ENCODE measurements at places on chromosomes 2 and 18.

GRCh38 chr2:239685556-239685955 lies 284.7 kb upstream of the HDAC4 start:
- no peak for DNase-seq

- DNase-seq: no peak
Observed at GRCh38 chr2:68438455-68439303, 28.4 kb downstream of the FBXO48 start.

GRCh38 chr2:112055730-112056625 lies 909 bp downstream of the TMEM87B start:
- DNase-seq: peak; percentile 36

DNA sequence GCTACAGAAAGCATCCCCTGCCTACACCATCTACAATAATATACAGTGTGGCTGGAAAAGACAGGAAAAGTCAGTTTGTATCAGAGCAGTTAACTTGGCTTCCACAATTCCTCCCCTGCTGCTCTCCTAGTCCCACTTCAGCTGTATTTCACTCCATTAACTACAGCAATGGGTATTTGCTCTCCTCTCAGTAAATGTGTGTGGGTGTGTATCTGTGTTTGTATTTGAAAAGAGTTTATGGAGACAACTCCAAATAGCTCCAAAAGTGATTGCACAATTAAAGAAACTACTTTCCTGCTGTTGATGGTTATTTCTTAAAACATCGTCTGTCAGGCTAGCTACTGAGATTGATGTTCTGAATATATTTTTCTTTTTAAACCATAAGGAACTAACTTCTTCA lies 333.7 kb upstream of the FIGN start:
- DNase-seq: no peak

DNA sequence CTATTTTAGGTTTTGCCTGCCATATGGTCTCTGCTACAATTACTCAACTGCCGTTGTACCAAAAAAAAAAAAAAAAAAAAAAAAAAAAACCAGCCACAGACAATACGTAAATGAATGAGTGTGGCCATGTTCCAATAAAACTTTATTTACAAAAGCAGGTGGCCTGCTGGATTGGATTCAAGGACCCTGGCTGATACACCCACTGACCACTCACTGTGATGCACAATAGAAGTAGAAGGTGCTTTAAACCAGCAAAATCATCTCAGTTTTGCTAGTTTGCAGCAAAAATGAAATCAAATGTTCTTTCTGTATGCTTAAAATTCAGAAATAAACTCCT lies 137.4 kb downstream of the AKAIN1 start:
- no peak for DNase-seq

- no peak for DNase-seq
Observed at GRCh38 chr2:236889791-236890704, 195.6 kb upstream of the COPS8 start.

GRCh38 chr18:11761553-11761952 lies 72.5 kb downstream of the GNAL start:
- peak; percentile 29 for DNase-seq
